ENCODE measurements at places on chromosomes 3 and 15. TPM values are rescaled to one million over a fixed set of nuclear protein-coding genes. Genes with fewer than 3 reads are reported as not detected.

Gene HACD3
- polyA plus RNA-seq, result 7.4 TPM

Gene PGBD4
- polyA plus RNA-seq, result 0.23 TPM

Gene MED12L
- polyA plus RNA-seq, result 0.19 TPM

Gene PLA2G4E
- polyA plus RNA-seq, result not detected

Gene PTH1R
- 1.2 TPM for polyA plus RNA-seq

Gene ACTC1
- 1.2 TPM for polyA plus RNA-seq

Gene OCA2
- not detected for polyA plus RNA-seq

Gene BTLA
- polyA plus RNA-seq, result not detected

Gene B3GNT5
- polyA plus RNA-seq, result 22.8 TPM

Gene GADL1
- not detected for polyA plus RNA-seq

GRCh38 chr3:68483041-68483440 lies 449.3 kb downstream of the TAFA4 start:
- DNase-seq, result no peak
- no peaks in the 10 kb centered on the region for H3K36me3 ChIP-seq
- peaks cover 7% of the 10 kb centered on the region for H3K4me1 ChIP-seq
- H3K27me3 ChIP-seq, result no peaks in the 10 kb centered on the region

- no peaks in the 10 kb centered on the region for H3K4me1 ChIP-seq
- no peak for DNase-seq
- H3K27ac ChIP-seq, result no peak overlapping the region
- no peaks in the 10 kb centered on the region for H3K27me3 ChIP-seq
- no peaks in the 10 kb centered on the region for H3K36me3 ChIP-seq
- no peak overlapping the region for H3K4me3 ChIP-seq
Observed at GRCh38 chr3:95971573-95971972, 842.8 kb upstream of the EPHA6 start.

DNA sequence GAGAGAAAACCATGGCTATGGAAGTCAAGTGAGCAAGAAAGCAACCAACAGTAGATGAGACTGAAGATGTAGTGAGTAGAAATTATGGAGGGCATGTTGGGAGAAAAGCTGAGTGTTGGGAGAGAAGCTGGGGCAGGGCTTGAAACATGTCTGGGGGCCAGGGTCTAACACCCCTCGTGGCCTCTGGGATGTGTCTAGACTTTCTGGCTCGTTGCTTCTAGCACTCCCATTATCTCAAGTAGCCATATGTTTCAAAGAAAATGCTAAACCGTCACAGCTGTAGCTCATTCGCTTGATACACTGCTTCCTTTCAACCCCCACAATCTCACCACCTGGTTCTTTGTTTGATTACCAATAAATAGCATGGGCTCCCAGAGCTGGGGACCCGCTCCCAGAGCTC lies 83.8 kb upstream of the BCHE start:
- no peaks in the 10 kb centered on the region for H3K27me3 ChIP-seq
- no peaks in the 10 kb centered on the region for H3K4me1 ChIP-seq
- H3K4me3 ChIP-seq, result no peak overlapping the region
- no peaks in the 10 kb centered on the region for H3K36me3 ChIP-seq

DNA sequence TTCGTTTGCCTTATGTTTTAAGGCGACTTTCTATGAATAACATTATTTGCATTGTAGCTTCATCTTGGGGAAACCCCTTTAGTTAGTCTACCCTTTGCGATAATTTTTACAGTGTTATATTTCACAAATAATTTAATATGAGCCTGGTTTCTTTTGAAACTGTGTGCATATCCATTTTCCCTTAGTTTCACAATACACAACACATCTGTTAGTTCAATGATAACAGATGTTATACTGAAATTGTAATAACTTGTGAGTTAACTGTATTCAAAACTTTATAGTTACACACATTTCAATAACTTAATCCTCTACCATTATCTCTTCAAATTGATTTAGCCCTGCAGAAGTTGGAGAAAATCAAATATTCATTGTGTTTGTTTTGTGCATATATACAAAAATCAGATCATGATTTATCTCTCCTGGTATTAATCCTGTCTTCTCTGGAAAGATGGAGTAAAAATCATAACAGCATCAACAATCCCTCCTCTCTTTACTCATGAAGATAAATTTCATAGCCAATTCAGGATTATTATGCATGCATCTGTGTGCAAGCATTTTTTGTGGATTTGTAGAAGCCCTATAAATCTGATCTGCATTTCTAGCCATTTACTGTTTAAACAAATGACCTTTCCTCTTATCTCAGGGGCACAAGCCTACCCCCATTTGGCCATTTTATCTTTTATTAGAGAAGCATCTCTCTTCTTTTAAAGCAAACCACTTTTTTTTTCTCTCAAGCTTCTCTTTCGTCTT lies 304.0 kb downstream of the VPS13C start:
- H3K4me1 ChIP-seq, result no peaks in the 10 kb centered on the region
- no peaks in the 10 kb centered on the region for H3K27me3 ChIP-seq
- no peak for DNase-seq

DNA sequence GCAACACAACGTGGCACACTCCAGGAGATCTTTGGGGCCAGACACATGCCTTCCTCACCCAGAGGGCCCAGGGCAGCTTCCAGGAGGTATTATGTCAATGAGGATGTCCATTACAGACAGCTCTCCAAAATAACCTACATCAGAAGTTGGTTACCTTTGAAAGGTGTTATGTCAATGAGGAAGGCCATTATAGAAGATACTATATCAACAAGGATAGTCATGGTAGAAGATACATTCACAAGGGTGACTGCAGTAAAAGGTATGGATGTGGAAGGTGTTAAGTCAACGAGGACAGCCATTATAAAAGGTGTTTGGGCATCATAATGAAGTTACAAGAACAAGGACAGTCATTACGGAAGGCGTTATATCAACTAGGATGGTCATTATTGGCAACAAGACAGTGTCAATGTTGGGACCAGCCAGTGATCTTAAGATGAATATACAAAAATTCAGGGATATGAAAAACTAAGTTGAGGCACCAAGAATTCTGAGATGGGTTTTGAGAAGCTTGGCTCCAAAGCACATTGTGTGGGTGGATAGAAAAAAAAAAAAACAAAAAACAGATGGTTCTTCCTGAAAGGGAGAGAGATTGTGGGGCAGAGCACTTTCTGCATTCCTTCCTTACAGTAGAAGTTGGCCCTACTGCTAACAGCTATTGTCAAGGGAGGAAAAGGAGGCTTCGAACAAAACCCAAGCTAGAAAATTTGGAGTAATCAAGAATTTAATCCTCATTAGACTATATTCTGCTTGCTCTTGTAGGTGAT lies 11.2 kb downstream of the CDCP1 start:
- H3K4me1 ChIP-seq, result no peaks in the 10 kb centered on the region
- no peak overlapping the region for H3K27ac ChIP-seq
- no peak overlapping the region for H3K4me3 ChIP-seq
- DNase-seq, result no peak

DNA sequence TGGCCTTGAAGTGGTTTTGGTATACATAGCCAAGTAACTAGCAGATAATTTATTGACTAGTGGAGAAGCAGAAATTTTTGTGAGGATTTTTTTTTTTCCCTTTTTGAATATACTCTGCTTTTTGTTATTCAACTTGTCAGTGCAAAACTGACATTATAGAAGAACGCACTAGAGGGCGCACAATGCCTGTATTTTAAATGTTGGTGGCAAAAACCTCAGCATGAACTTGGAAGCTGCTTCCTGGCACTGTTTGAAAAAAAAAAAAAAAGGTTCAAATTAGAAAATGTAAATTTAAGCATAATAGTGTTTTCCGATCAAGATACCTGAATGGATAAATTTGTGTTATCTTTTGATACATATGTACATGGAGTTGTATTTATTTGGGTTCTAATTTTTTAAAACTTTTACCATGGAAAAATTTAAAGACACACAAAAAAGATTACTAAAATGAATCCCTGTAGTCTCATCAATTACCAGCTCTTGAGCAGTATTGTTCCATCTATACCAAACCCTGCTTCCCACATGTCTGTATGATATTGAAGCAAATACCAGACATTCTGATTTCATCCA lies 56.0 kb downstream of the SLC25A26 start:
- H3K27ac ChIP-seq, result no peak overlapping the region
- H3K4me1 ChIP-seq, result peaks cover 32% of the 10 kb centered on the region
- no peaks in the 10 kb centered on the region for H3K36me3 ChIP-seq
- no peaks in the 10 kb centered on the region for H3K27me3 ChIP-seq
- H3K4me3 ChIP-seq, result no peak overlapping the region

GRCh38 chr15:100141311-100142001 lies 200.3 kb downstream of the ADAMTS17 start:
- no peaks in the 10 kb centered on the region for H3K27me3 ChIP-seq
- H3K4me1 ChIP-seq, result peaks cover 14% of the 10 kb centered on the region
- H3K4me3 ChIP-seq, result no peak overlapping the region
- peak overlapping the region; percentile 17 for H3K27ac ChIP-seq
- no peak for DNase-seq

- DNase-seq, result no peak
- no peak overlapping the region for H3K27ac ChIP-seq
- H3K4me1 ChIP-seq, result no peaks in the 10 kb centered on the region
- no peaks in the 10 kb centered on the region for H3K27me3 ChIP-seq
- no peaks in the 10 kb centered on the region for H3K36me3 ChIP-seq
- H3K4me3 ChIP-seq, result no peak overlapping the region
Observed at GRCh38 chr3:106514431-106514830, 645.6 kb upstream of the CBLB start.

GRCh38 chr3:69791106-69791505 lies 51.8 kb downstream of the MITF start:
- H3K36me3 ChIP-seq, result no peaks in the 10 kb centered on the region
- peak overlapping the region; percentile 52 for H3K27ac ChIP-seq
- peaks cover 45% of the 10 kb centered on the region for H3K4me1 ChIP-seq
- no peaks in the 10 kb centered on the region for H3K27me3 ChIP-seq
- DNase-seq, result peak; percentile 90

GRCh38 chr3:171796625-171797264 lies 13.5 kb downstream of the PLD1 start:
- no peaks in the 10 kb centered on the region for H3K27me3 ChIP-seq
- no peaks in the 10 kb centered on the region for H3K4me1 ChIP-seq
- H3K4me3 ChIP-seq, result no peak overlapping the region
- H3K27ac ChIP-seq, result no peak overlapping the region
- no peaks in the 10 kb centered on the region for H3K36me3 ChIP-seq

- no peaks in the 10 kb centered on the region for H3K36me3 ChIP-seq
- no peak for DNase-seq
- no peaks in the 10 kb centered on the region for H3K4me1 ChIP-seq
- H3K27ac ChIP-seq, result no peak overlapping the region
- H3K4me3 ChIP-seq, result no peak overlapping the region
Observed at GRCh38 chr3:42946050-42946449, 33.1 kb upstream of the GASK1A start.

DNA sequence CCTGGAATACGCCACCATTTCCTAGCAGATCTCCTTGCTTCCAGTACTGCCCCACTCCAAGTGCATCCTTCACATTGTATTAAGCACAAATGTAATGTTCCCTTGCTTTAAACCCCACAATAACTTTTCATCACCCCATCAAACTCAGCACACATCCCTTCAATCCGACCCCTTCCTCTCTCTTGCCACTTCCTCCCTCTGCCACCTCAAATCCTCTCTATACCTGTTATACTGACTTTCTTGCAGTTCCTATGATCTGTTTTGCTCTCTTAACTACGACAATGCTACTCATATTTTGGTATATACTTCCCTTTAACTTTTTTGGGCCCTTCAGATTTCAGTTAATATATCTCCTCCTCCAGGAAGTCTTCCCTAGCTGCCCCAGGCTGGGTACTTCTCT lies 14.1 kb downstream of the PARL start:
- no peak overlapping the region for H3K27ac ChIP-seq
- peaks cover 12% of the 10 kb centered on the region for H3K36me3 ChIP-seq
- DNase-seq, result no peak

GRCh38 chr3:87795701-87796100 lies 263.1 kb downstream of the CGGBP1 start:
- H3K27me3 ChIP-seq, result peaks cover 9% of the 10 kb centered on the region
- peaks cover 9% of the 10 kb centered on the region for H3K4me1 ChIP-seq
- DNase-seq, result no peak
- no peak overlapping the region for H3K4me3 ChIP-seq

GRCh38 chr15:52392008-52392687 lies 96.5 kb upstream of the MYO5C start:
- DNase-seq, result no peak
- H3K4me3 ChIP-seq, result no peak overlapping the region
- H3K36me3 ChIP-seq, result peaks cover 43% of the 10 kb centered on the region

DNA sequence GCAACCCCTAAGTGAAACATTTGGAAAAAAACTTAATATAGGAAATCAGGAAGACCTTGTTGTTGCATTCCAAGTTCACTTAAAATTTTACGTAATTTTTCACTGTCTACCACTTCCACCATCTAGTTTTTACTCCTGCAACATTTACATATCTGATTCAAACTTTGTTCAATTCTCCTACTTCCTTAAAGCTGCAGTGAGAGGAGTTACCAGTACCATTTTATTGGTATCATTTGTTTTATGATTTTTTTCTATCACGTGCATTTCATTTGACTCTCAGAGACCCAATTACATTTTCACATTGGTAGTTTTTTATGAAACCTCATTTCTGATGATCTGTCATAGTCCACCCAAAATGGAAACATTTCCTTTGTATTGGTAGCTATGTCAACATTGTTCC lies 284.9 kb upstream of the MDFIC2 start:
- H3K4me1 ChIP-seq, result no peaks in the 10 kb centered on the region
- H3K4me3 ChIP-seq, result no peak overlapping the region
- H3K27me3 ChIP-seq, result no peaks in the 10 kb centered on the region
- H3K27ac ChIP-seq, result no peak overlapping the region

DNA sequence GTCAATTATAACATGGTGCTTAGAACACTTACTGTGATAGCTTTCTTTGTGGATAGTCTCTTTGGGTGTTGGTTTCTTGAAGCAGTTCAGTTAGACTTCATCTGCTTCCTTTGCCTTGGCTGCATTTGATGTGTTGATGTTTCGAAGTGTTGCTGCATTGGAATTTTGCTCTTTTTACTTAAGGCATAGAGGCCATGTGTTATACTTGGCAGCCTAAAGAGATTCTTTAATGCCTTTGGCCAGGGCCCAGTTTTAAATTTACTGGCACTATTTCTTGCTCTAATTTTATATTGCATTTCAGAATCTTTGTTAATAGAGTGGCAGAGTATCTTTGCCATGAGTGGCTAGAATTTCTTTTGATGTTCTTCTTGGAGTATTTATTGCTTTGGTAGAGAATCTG lies 21.2 kb downstream of the NR1D2 start:
- H3K4me3 ChIP-seq, result no peak overlapping the region
- H3K4me1 ChIP-seq, result peaks cover 44% of the 10 kb centered on the region
- DNase-seq, result no peak

GRCh38 chr3:128205558-128206145 lies 52.4 kb downstream of the EEFSEC start:
- no peak overlapping the region for H3K4me3 ChIP-seq
- no peak for DNase-seq
- H3K36me3 ChIP-seq, result no peaks in the 10 kb centered on the region
- peaks cover 11% of the 10 kb centered on the region for H3K4me1 ChIP-seq
- H3K27me3 ChIP-seq, result no peaks in the 10 kb centered on the region
